ENCODE measurements at places on chromosomes 1 and 21. TPM values are rescaled to one million over a fixed set of nuclear protein-coding genes. Genes with fewer than 3 reads are reported as not detected.

The KRTAP19-3 gene
- not detected for total RNA-seq

The MINDY1 gene
- total RNA-seq: 21.1 TPM

The FBLIM1 gene
- total RNA-seq: 83.2 TPM

The CADM3 gene
- total RNA-seq: 0.49 TPM

The NIPAL3 gene
- 119 TPM for total RNA-seq

The RNF207 gene
- total RNA-seq: 16.1 TPM

The SLC30A1 gene
- total RNA-seq: 34.2 TPM

The COG2 gene
- 23.7 TPM for total RNA-seq

The LCE2B gene
- not detected for total RNA-seq

The MYBPH gene
- total RNA-seq: not detected

The PROX1 gene
- total RNA-seq: 0.16 TPM

The NBPF6 gene
- not detected for total RNA-seq

The ADGRB2 gene
- total RNA-seq: 4.6 TPM

The CDK18 gene
- total RNA-seq: 2.6 TPM
